ENCODE measurements at places on chromosomes 16 and 17. TPM values are rescaled to one million over a fixed set of nuclear protein-coding genes. Genes with fewer than 3 reads are reported as not detected.

DNA sequence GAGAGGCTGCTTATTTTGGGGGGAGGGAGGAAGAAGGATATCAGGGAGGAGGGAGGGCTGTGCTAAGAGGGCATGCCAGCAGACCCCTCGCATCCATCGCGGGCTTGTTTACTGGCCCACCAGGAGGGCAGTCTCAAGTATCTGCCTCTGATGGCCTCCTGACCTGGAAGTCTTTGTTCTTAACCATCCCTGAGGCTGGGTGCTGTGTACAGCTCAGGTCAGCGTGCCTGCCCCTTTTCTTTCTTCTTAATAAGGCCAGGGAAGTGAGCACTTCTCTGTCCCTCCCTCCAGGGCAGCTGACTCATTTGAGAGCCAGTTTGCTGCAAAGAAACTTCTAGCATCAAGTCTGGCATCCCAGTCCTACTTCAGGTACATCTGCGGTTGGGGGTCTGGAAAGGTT is 157.0 kb downstream of the CCDC182 start:
- no peak for DNase-seq
- H3K36me3 ChIP-seq: no peaks in the 10 kb centered on the region
- H3K27me3 ChIP-seq: no peaks in the 10 kb centered on the region
- no peaks in the 10 kb centered on the region for H3K4me1 ChIP-seq
- H3K4me3 ChIP-seq: no peak overlapping the region

The CDC42EP4 gene
- polyA plus RNA-seq: 28.4 TPM

- H3K4me3 ChIP-seq: no peak overlapping the region
- H3K36me3 ChIP-seq: no peaks in the 10 kb centered on the region
- no peak for DNase-seq
- no peaks in the 10 kb centered on the region for H3K27me3 ChIP-seq
- no peak overlapping the region for H3K27ac ChIP-seq
Observed at GRCh38 chr16:66154801-66155200, 211.7 kb upstream of the CDH5 start.

GRCh38 chr17:28518132-28518531 is 12.0 kb downstream of the FOXN1 start:
- H3K36me3 ChIP-seq: no peaks in the 10 kb centered on the region
- H3K4me3 ChIP-seq: no peak overlapping the region
- no peaks in the 10 kb centered on the region for H3K4me1 ChIP-seq
- DNase-seq: no peak
- H3K27me3 ChIP-seq: no peaks in the 10 kb centered on the region
- H3K27ac ChIP-seq: no peak overlapping the region

The BAIAP3 gene
- polyA plus RNA-seq: 1.6 TPM

GRCh38 chr17:48491527-48492273 is 39.1 kb downstream of the HOXB1 start:
- no peak for DNase-seq
- no peaks in the 10 kb centered on the region for H3K36me3 ChIP-seq
- no peak overlapping the region for H3K4me3 ChIP-seq
- H3K27me3 ChIP-seq: peaks cover 3% of the 10 kb centered on the region
- peaks cover 11% of the 10 kb centered on the region for H3K4me1 ChIP-seq

DNA sequence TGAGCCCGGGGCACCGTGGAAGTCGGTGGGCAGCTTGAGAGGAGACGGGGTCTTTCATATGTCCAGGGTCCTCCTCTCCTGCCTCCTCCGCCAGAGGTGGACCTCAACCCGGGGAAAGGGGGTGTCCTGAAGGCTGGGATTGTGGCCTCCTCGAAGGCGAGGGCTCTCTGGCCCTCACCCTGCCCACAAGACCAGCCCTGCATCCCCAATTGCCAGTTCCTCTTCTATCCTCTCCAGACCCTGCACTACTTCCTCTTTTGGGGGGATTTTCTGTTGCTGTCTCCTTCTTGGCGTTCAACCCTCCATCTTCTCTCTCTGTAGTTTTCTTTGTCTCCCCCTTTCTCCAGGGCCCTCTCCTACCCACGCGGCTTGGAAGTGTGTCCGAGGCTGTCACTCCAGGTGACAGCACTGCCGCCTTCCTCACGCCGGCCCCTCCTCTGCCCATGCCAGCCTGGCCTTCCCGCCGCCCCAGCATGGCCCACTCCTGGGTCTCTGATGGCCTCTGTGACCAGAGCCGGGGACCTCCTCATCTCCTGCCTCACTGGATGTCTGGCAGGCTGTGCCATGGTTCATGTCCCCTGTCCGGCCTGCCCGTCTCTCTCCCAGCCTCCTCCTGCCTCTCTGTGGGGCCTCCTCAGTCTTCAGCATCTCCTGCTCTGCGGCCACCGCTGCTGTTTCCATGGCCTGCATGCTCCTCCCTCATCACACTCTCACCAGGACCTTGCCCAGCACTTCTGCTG is 2.4 kb upstream of the ITGAX start:
- H3K4me3 ChIP-seq: no peak overlapping the region
- H3K4me1 ChIP-seq: no peaks in the 10 kb centered on the region
- H3K27me3 ChIP-seq: no peaks in the 10 kb centered on the region
- H3K27ac ChIP-seq: peak overlapping the region; percentile 70
- DNase-seq: no peak
- no peaks in the 10 kb centered on the region for H3K36me3 ChIP-seq

- no peaks in the 10 kb centered on the region for H3K36me3 ChIP-seq
- no peaks in the 10 kb centered on the region for H3K27me3 ChIP-seq
- H3K4me3 ChIP-seq: no peak overlapping the region
- DNase-seq: no peak
- H3K27ac ChIP-seq: no peak overlapping the region
- H3K4me1 ChIP-seq: no peaks in the 10 kb centered on the region
Observed at GRCh38 chr17:19258371-19258770, 21.2 kb downstream of the EPN2 start.

The KRTAP16-1 gene
- polyA plus RNA-seq: not detected

- no peaks in the 10 kb centered on the region for H3K36me3 ChIP-seq
- H3K27ac ChIP-seq: no peak overlapping the region
- no peak overlapping the region for H3K4me3 ChIP-seq
- DNase-seq: peak; percentile 63
- no peaks in the 10 kb centered on the region for H3K4me1 ChIP-seq
- no peaks in the 10 kb centered on the region for H3K27me3 ChIP-seq
Observed at GRCh38 chr16:55944377-55944802, 69.2 kb upstream of the CES5A start.

The TBC1D3 gene
- polyA plus RNA-seq: not detected

DNA sequence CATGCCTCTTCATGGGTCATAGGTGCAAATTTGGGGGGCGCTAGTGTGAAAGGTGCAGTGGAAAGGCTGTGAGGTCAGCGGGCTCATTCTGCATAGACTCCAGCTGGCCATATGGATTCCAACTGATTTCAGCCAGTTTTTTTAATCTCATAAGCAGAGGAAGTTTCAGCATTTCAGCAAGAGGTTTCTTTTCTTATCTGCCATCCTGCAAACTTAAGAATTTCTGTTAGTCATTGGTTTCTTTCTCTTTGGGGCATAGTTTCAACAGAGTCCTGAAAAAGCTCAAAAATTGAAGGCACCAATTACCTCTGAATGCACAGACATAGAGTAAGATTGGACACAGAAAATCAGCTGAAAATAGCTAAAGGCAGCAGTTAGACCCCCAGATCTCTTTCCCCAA is 16.2 kb upstream of the ALOX15 start:
- H3K36me3 ChIP-seq: no peaks in the 10 kb centered on the region
- H3K27ac ChIP-seq: no peak overlapping the region
- no peaks in the 10 kb centered on the region for H3K27me3 ChIP-seq
- H3K4me3 ChIP-seq: no peak overlapping the region
- DNase-seq: no peak

The CBLN1 gene
- polyA plus RNA-seq: 0.55 TPM

The BRIP1 gene
- 0.24 TPM for polyA plus RNA-seq

DNA sequence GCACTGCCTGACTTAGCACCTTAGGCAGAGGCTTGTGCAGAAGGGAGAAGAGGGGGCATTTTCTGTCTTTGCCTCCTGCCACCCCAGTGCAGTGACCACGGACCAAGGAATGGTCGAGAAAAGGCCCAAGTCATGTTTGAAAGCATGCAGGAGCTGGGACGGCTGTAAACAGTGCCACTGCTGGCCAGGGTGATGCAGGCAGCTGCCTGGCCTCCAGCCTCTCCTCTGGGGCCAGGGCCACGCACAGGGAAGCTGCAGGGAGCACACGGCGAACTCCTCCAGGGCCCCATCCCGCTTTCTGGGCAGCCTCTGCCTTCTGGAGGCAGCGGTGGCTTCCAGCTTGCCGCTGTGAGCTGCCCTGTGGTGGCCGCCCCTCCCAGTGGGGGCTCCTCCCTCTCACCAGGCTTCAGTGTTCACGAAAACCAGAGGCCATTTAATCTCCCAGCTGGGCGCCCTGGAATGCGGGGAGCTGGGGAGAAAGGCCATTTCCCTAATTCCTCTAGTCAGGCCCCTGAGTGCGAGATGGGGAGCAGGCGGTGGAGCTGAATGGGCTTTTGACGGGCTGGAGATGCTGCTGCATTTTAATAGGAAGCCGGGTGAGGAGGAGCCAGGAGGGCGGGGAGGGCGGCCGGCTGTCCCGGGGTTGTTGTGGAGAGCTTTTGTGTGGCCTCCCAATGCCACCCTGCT is 28.7 kb upstream of the DNAI2 start:
- no peak overlapping the region for H3K4me3 ChIP-seq
- no peak for DNase-seq
- H3K36me3 ChIP-seq: no peaks in the 10 kb centered on the region

The AOC2 gene
- polyA plus RNA-seq: 0.50 TPM

The PYY gene
- 0.05 TPM for polyA plus RNA-seq

GRCh38 chr16:15523092-15523541 is 88.7 kb downstream of the BMERB1 start:
- no peaks in the 10 kb centered on the region for H3K36me3 ChIP-seq
- H3K4me3 ChIP-seq: no peak overlapping the region
- peak; percentile 68 for DNase-seq
- no peaks in the 10 kb centered on the region for H3K4me1 ChIP-seq

DNA sequence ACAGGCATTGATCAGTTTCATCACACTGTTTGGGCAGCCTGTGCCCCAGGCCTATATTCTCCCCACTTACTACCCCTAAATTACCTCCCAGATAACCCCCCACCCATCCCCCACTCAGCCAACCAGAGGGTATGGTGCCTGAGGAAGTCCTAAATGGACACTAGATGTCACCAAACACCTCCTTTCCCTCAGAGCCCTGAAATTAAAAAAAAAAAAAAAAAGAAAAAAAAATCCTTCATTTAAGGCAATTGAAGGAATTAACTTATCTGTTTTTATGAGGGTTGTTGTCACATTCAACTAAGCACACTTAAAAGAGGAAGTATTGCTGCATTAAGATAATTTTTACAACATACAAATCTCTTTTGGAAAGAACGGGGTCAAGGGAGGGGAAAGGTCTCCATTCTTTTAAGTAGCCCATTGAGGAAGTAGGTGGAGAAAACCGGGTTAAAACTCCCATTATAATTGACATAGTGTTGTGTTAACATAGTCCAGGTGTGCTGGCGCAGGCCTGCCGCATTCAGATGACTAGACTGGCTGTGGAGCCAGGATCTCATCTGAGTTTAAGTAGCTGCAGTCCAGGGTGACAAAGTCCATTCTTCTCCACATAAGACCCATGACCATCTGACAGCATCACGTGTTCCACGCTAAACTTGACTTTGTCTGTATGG is 46.3 kb downstream of the SNX11 start:
- H3K4me3 ChIP-seq: no peak overlapping the region
- no peaks in the 10 kb centered on the region for H3K27me3 ChIP-seq
- no peaks in the 10 kb centered on the region for H3K36me3 ChIP-seq
- DNase-seq: no peak

DNA sequence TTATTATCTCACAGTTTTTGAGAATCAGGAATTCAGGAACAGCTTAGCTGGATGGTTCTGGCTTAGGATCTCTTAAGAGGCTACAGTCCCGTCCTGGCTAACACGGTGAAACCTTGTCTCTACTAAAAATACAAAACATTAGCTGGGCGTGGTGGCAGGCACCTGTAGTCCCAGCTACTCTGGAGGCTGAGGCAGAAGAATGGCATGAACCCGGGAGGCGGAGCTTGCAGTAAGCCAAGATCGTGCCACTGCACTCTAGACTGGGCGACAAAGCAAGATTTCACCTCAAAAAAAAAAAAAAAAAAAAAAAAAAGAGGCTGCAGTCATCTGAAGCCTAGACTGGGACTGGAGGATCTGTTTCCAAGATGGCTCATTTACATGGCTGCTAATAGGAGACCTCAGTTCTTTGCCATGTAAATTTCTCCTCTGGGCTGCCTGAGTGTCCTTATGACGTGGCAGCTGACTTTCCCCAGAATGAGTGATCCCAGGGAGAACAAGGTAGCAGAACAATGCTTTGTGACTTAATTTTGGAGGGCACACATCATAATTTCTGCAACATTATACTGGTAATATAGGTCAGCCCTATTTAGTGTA is 95.8 kb upstream of the CORO6 start:
- DNase-seq: no peak
- no peak overlapping the region for H3K4me3 ChIP-seq
- no peaks in the 10 kb centered on the region for H3K27me3 ChIP-seq
- peaks cover 3% of the 10 kb centered on the region for H3K4me1 ChIP-seq

DNA sequence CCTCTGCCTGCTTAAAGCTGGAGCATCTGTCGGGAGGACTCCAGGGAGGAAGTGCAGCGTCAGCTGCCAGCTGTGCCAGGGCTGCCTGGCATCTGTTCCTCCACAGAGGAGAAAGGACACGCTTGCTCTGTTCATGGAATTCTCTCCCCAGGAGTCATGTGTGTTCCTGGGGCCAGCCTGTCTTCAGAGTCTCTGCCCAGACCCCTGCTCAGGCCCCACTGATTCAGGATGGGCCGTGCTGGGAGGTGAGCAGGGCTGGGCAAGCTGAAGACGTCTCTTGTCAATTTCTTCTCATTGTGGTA is 24.2 kb downstream of the CRISPLD2 start:
- peaks cover 4% of the 10 kb centered on the region for H3K27me3 ChIP-seq
- no peaks in the 10 kb centered on the region for H3K4me1 ChIP-seq
- H3K27ac ChIP-seq: no peak overlapping the region
- no peaks in the 10 kb centered on the region for H3K36me3 ChIP-seq
- no peak for DNase-seq

GRCh38 chr16:129075-129474 is 9.4 kb downstream of the NPRL3 start:
- no peak overlapping the region for H3K27ac ChIP-seq
- H3K27me3 ChIP-seq: no peaks in the 10 kb centered on the region
- DNase-seq: no peak
- H3K4me3 ChIP-seq: no peak overlapping the region

- no peaks in the 10 kb centered on the region for H3K4me1 ChIP-seq
- no peaks in the 10 kb centered on the region for H3K36me3 ChIP-seq
- DNase-seq: no peak
- H3K27me3 ChIP-seq: no peaks in the 10 kb centered on the region
Observed at GRCh38 chr17:56973520-56973919, 4.4 kb upstream of the SCPEP1 start.
